Thoracic aorta (tissue), 2 donors: ENCODE measurements at places on chromosomes 2 and 18. TPM values are rescaled to one million over a fixed set of nuclear protein-coding genes. Genes with fewer than 3 reads are reported as not detected.

GRCh38 chr2:54952978-54953456, 97.2 kb downstream of the RTN4 start:
- no peak for DNase-seq
- H3K27me3 ChIP-seq, result no peaks in the 10 kb centered on the region
- no peak overlapping the region for H3K27ac ChIP-seq
- H3K36me3 ChIP-seq, result no peaks in the 10 kb centered on the region
- H3K4me3 ChIP-seq, result no peak overlapping the region

GRCh38 chr2:54579061-54579681, 123.0 kb downstream of the SPTBN1 start:
- H3K27ac ChIP-seq, result no peak overlapping the region
- no peak for DNase-seq
- no peaks in the 10 kb centered on the region for H3K36me3 ChIP-seq
- no peak overlapping the region for H3K4me3 ChIP-seq
- peaks cover 63% of the 10 kb centered on the region for H3K4me1 ChIP-seq

GRCh38 chr2:168149986-168150385, 97.4 kb downstream of the STK39 start:
- H3K4me1 ChIP-seq, result peaks cover 2% of the 10 kb centered on the region
- H3K27ac ChIP-seq, result no peak overlapping the region
- no peaks in the 10 kb centered on the region for H3K36me3 ChIP-seq
- no peak for DNase-seq

DNA sequence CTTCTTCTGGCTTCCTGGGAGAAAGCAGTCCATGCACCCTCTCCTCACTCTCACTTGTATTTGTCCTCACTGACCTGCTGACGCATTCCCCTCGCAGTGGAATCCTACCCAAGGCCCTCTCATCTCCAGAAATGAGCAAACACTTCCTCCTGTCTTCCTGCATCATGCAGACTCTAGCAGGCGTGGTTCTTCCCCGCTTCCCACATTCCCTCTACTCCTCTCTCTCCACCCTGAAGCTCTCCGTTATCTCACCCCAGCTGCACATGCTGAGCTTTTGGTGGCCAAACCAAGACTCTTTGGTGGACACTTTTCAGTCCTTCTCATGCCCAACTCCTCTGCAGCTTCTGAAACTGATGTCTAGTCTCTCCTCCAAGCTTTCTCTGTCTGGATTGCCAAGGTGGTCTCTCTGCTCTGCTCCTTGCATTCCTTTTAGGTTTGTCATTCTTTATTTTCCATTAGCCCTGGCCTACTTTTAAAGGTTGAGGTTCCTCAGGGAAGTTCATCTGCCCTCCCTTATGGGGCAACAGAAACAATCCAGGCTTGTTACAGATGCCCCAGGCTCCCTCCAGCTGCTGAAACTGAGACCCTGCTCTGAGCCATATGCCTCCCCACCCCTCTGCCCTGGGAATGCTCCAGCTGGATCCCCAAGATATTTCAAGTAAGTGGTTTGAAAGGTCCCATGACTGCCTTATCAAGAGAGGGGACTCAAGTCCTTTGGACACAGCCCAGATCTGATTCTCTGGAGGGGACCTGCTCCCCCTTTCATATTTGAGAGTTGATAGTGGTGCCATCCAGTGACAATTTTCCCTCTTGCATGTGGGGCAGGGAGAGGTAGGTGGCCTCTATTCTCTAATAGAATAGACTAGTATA, 835 bp upstream of the IL18RAP start:
- no peak overlapping the region for H3K4me3 ChIP-seq
- H3K4me1 ChIP-seq, result no peaks in the 10 kb centered on the region
- no peaks in the 10 kb centered on the region for H3K36me3 ChIP-seq
- no peak overlapping the region for H3K27ac ChIP-seq
- DNase-seq, result no peak
- H3K27me3 ChIP-seq, result no peaks in the 10 kb centered on the region

Gene LRATD1
- total RNA-seq, result 4.1 TPM
